ENCODE measurements at places on chromosomes 3 and 15. TPM values are rescaled to one million over a fixed set of nuclear protein-coding genes. Genes with fewer than 3 reads are reported as not detected.

DNA sequence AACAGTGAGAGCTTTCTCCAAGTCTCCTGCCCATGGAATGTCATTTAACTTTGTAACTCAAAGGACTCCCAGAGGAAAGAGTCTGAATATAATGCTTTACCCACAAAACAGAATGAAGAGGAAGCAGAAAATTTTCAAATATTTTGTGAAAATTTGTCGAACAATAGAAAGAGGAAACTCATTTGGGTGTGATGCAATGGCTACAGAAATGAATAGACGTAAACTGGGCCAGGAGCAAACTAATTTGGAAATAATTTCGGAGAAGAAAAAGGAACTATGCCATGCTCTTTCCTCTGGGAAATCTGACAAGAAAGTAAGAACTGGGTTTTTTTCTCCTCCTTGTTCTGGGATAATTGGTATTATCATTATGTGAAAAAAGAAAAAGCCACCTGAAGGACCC, 11.2 kb upstream of the SUMF1 start:
- no peak for DNase-seq

GRCh38 chr3:40398346-40398745, 11.4 kb downstream of the ENTPD3 start:
- DNase-seq, result no peak

DNA sequence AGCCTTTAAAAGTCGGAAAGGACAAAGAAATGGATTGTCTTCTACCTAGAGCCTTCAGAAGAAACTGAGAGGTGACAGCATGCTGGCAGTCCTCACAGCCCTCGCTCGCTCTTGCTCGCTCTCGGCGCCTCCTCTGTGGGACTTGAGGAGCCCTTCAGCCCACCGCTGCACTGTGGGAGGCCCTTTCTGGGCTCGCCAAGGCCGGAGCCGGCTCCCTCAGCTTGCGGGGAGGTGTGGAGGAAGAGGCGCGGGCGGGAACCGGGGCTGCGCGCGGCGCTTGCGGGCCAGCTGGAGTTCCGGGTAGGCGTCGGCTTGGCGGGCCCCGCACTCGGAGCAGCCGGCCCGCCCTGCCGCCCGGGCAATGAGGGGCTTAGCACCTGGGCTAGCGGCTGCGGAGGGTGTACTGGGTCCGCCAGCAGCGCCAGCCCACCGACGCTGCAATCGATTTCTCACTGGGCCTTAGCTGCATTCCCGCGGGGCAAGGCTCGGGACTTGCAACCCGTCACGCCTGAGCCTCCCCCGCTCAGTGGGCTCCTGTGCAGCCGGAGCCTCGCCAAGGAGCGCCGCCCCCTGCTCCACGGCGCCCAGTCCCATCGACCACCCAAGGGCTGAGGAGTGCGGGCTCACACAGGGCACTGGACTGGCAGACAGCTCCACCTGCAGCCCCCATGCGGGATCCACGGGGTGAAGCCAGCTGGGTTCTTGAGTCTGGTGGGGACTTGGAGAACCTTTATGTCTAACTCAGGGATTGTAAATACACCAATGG, 953.8 kb upstream of the GBE1 start:
- no peak for DNase-seq

GRCh38 chr3:67920969-67921368, 266.6 kb upstream of the SUCLG2 start:
- no peak for DNase-seq

GRCh38 chr3:124221422-124221821, 229.5 kb upstream of the ROPN1 start:
- DNase-seq, result no peak

- no peak for DNase-seq
Observed at GRCh38 chr3:173773800-173774199, 376.3 kb downstream of the NLGN1 start.

GRCh38 chr3:145224886-145225285, 936.1 kb downstream of the PLOD2 start:
- DNase-seq, result no peak

DNA sequence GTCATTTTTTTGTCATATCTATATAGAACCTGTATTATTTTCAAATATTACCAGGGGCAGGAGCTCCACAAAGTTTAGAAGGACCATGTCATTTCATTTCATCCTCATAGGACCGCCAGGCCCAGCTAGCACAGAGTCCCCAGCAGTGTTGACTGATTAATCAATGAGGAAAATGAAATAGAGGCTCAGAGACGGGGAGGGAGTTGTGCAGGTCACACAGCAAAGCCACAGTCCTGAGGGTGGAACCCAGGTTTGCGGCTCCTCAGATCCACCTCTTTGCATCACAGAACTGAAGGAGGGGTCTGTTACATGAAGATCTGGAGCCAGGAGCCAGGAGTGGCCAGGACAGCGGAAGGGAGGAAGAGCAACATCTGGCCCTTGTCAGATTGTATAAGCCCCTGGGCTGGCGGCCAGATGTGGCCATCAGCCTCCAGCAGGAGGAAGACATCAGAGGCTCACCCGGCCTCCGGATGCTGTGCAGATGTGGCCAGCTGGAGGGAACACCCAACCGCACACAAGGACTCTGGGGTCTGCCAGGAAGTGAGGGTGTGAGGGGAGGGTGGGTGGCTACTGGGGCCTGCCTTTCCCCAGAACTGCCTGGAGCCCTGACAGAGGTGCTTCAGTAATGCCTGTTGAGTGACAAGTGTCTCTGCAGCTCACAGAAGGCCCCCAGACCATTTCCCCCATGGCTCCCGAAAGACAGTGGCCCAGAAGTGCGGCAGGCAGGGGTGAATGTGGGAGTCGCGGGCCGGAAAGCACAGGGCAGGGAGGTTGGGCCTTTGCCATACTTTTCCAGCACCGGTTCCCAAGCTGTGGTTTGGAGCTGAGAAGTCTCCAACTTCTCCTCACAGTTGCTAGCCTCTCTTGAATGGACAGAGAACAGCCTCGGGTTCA, 21.3 kb downstream of the EFCC1 start:
- no peak for DNase-seq

- no peak for DNase-seq
Observed at GRCh38 chr15:63401078-63401477, 19.4 kb upstream of the CA12 start.

DNA sequence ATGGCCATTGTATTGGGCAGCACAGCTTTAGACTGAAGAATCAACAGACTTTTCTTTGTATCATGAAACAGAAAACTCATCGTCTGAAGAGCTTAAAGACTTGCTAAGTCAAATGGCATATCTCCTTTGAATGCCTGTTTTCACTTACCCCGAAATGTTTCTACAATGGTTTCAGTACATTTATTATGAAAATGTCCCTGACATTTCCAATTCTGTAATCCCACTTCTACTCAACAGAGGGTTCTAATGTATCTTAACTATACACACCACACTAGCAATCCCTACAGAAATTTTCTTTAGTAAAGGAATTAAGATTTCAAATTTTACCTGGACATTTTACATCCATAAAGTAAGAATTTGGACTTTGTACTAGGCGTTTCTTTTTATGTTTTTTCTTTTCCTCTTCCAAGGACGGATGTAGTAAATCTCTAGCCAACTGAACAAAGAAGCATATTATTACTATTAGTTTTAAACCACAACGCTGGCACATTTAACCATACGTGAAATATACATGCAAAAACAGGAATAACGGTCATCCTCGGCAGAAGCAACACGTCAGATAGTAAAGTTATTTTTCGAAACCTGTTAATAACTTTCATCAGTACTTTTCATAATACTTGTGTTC, 1.1 kb downstream of the RPS27L start:
- DNase-seq, result no peak

- DNase-seq, result no peak
Observed at GRCh38 chr3:10377148-10377725, 56.3 kb upstream of the SEC13 start.

GRCh38 chr15:58381697-58382096, 50.1 kb upstream of the LIPC start:
- no peak for DNase-seq

DNA sequence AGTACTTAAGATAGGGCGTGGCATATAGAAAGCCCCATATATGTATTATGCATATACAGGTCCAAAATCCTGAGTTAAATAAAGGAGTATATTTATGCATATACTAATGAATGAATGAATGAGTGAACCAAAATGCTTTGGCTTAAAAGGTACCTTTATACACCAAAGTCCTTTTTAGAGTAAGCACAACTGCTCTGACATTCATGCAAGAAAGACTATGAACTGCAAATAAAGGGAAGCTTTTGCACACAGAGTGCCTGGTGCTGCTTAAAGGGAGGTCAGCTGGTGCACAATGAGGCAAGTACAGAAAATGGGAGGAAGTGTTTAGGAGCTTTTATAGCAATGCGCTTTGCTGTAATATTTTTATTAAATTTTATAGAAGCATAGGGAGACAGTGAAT, 214.0 kb downstream of the KLF13 start:
- no peak for DNase-seq

DNA sequence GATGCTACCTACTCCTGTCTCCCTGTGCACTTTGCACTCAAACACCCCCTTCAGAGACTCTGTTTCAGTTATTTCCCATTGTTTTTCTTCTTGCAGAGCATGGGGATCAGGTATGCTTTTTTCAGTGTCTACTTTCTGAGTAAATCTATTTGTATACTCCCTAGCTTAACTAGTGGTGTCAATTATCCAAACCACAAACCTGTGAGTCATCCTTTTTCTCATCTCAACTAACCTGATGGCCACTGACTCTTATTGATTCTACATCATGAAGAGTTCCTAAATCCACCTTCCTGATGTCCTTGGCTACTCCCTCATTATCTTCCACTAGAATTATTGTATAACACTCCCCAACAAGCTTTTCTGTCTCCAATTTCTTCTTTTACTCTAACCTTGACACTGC, 68.0 kb downstream of the DIPK2A start:
- no peak for DNase-seq

DNA sequence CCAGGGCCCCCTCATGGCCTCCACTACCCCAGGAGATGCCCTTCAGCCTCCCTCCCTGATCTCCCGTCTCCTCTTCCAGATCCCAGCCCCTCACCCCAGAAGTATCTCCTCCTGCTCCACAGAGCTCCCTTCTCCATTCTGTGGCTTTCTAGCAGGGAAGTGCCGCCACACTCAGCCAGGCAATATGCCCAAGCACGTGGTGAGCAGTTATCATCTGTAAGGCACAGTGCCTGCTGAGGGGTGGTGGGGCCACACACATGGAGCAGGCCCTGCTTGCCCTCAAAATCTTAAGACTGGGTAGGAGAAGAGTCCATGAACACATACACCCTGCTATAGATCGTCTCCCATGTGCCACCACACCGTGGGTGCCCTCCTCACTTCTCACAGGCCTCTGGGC, 2.4 kb upstream of the PHGR1 start:
- DNase-seq, result no peak

- no peak for DNase-seq
Observed at GRCh38 chr3:37397396-37397795, 223.0 kb upstream of the LRRFIP2 start.

DNA sequence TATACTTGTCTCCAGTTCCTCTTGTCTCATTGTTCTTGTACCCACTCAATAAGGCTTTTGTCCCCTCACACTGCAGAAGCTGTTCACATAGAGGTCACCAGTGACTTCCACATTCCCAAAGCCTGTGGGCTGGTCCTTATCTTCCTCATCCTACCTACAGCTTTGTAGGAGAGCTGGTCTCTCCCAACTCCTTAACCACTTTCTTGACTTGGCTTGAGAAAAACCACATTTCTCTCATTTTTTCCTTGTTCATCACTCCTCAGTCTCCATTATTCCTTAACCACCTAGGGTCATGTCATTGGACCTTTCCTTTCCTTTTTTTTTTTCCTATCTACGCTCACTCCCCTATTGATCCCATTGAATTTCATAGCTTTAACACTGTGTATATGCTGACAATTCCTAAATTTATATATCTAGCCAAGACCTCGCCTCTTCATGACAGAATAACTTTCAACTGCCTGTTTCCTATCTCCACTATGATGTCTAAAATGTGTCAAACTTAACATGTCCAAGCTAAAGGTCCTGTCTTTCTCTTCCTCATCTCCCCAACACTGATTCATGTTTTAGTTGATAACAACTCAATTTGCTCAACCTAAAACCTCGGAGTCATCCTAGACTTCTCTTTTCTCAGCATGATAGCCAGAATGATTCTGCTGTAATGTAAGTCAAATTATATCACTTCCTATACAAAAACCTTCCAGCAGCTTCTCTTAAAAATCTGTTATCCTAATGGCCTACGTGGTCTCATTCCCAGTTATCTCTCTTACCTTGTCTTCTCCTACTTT, 49.5 kb downstream of the CEP63 start:
- no peak for DNase-seq

DNA sequence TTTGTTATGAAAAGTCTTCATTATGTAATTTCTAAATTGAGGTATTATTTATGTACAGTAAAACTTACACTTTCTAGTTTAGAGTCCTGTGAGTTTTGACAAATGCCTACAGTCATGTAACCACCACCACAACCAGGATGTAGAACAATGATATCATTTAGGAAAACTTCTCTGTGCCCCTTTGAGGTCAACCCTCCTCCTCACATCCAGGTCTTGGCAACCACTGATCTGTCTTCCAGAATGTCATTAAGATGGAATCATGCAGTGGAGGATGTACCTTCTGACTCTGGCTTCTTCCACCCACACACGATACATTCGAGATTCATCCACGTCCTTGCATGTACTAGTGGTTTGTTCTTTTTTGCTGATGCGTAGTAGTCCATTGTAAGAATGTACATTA, 23.2 kb downstream of the MINAR1 start:
- no peak for DNase-seq

- DNase-seq, result no peak
Observed at GRCh38 chr15:57395292-57395691, 19.0 kb downstream of the CGNL1 start.

The ADGRG7 gene
- total RNA-seq, result 1.4 TPM

The KIF15 gene
- total RNA-seq, result 17.0 TPM

The TMEM42 gene
- total RNA-seq, result 13.6 TPM

The ITIH1 gene
- 14.1 TPM for total RNA-seq

The TLR9 gene
- total RNA-seq, result not detected

The NOX5 gene
- total RNA-seq, result not detected

The EHHADH gene
- 7.6 TPM for total RNA-seq

The NMB gene
- total RNA-seq, result 6.1 TPM

The CILP gene
- 0.22 TPM for total RNA-seq

The RTP1 gene
- total RNA-seq, result not detected
